ENCODE measurements at places on chromosomes 16 and 17.

DNA sequence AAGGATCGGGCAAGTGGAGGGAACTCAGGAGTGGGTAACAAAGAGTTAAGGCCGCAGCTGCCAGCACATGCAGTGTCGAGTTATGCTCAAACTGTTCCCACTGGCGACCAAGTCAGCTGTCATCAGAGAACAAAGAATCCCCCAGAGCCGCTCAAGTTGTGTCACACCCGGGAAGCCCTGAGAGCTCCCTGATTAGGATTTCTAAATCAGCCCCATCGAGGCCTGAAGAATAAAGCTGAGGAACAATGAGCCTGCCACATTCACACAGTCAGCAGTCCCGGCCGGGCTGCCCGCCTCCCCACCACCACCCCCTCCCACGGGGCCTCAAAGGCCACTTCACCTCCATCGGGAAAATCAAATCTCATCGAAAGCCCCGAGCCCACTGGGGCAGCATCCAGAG, 84.5 kb downstream of the SOX9 start:
- DNase-seq: no peak

DNA sequence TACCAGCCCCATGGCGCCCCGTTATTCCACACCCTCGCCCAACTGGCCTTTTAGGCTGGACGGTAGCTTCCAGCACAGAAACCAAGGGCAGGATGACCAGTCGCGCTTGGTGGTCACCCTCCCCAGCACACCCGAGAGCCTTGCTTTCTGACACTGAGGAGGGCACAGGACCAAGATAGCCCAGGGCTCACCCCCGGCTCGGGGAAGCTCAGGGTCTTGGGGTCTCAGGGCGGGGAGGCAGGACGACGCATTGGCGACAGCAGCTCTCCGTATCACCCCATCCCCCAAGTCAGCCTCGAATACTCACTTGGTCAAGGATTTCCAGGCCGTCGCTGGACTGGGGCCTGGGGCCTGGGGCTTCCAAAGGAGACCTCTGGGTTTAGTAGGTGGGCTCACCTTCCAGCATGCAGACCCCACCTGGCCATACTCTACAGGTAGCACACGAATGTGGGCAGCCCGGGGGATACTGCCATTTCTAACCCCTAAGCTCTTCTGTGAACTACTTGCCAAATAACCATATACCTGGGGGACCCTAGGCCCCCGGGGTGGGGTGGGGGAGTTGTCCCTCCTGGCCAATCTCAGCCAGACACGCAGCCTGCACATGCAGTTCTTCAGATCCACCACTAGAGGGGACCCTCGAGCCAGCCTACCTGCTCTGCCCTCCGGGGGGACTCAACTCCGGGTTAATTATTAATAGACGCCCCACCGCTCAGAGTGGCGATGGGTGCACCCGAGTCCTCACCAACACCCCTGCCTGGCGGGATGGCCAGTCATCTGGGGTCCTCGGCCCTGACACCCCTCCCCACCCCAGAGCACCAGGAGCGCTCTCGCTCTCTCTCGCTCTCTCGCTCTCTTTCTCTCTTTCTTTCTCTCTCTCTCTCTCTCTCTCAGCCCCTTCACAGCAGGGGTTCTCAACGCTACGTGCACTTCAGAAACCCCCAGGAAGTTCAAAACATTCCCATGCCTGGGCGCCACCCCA, 30.0 kb downstream of the TBC1D16 start:
- DNase-seq: peak; percentile 41

GRCh38 chr16:82649766-82650165, 23.0 kb downstream of the CDH13 start:
- DNase-seq: no peak

- DNase-seq: no peak
Measured at GRCh38 chr17:80443916-80444643, 29.1 kb downstream of the ENDOV start.

GRCh38 chr17:34776456-34777443, 184.5 kb downstream of the CCT6B start:
- no peak for DNase-seq

GRCh38 chr16:30605158-30605557, 5.0 kb downstream of the ZNF689 start:
- no peak for DNase-seq

GRCh38 chr17:68587026-68587425, 14.1 kb downstream of the FAM20A start:
- DNase-seq: no peak

DNA sequence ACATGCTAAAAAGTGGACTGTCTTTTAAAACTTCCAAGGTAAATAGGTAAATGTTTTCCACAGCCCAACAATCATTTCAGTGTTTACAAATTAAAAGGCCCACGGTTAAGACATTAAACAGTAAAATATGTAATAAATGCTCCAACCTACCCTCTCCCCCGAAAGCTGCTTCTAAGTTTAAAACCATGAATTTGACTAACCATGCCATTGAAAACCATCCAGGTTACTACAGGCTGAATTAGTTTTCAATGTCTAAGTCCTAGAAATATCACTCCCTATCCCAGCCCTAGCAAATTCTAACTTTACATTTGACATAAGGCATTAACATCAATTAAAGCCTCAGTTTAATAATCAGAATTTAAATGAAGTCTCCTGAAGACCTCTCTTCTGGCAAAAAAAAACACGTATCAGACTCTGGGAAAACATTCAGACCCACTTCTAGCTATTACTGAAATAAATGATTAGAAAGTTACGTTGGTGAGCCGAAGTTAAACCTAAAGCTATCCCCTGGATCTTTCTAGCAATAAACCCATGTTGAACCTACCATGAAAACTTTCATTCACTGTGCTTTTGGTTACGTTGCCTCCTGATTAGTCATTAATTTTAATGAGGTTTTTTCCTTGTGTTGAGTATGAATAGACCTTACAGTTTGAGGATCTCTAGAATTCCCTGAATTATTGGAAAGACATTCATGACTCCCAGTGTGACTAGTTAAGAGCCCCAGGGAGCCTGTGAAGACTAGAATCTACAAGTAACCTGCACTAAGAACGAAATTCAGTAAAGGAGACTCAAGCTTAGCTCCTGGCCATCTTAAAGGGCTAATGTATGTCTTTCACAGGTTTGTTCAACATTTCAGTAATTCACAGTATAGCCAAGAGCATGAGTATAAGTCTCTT, 1.7 kb upstream of the POLG2 start:
- peak; percentile 54 for DNase-seq

DNA sequence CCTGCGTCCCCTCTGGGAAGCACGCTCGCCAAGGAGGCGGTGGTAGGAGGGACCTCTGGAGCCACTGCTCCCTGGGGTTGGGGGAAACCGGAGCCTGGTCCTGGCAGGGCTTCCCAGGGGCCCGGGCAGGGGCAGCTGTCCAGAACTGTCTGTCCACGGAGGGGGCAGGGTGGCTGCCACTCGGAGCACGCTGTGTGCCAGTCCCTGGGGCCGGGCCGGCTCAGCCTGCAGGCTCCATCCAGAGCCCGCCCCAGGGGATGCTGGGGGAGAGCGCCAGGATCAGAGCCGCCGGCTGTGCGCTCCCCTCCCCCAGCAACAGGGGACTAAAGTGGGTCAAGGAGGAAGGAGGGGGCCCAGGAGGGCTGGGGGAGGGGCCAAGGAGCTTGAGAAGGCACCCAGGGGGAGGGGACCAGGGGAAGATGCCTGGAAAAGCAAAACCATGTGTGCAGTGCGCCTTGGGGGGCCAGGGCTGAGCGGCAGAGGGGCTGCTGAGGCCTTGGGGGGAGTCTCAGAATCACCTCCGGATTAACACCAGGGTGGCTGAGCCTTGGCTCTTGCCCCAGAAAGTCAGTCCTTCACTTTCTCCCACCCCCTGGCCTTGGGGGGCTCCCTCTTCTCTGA, 21.3 kb downstream of the ZNF423 start:
- no peak for DNase-seq

DNA sequence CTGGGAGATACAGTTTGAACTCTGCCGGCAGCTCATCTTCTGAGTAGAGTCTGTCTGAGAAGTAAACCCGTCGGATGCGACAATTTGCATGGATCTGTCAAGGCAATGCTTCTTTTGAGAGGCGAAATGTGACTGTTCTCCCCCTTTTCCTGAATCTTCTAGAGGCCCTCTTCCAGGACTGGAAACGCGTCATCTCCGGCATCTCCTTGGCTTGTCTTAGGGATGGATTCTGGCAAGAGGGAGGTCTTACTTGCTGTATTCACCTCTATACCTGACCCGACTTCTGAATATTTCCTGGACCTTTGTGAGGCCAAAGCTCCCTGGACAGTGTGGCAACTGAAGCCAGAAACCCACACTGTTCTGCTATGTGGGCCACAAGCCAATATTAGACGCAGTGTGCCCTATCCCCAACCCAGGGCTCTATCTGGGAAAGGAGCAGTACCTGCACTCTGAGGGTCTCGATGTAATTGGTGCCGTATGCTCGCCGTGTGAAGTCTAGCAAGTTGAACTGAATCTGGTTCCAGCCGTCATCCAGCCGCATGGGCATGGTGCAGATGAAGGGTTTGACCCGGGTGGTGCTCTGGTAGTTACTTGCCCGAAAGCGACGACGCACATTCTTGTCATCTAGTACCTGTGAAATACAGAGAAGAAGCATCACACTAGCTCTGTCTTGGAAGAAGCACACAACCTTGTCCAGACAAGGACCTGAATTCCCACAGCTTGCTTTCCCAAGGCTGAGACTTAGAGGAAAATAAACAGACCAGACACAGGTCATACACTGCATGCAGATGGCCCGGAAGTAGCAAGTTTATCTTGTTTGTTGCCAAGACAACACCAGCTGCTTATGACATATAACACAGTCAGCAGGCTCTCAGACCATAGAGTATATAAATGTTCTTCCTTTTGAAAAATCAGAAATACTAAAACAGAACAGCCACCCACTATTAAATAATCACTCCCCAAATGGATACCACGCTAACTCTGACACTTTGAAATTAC, 14.1 kb downstream of the CFAP20 start:
- no peak for DNase-seq

- no peak for DNase-seq
Measured at GRCh38 chr17:17792037-17792550, 44.7 kb downstream of the SREBF1 start.

DNA sequence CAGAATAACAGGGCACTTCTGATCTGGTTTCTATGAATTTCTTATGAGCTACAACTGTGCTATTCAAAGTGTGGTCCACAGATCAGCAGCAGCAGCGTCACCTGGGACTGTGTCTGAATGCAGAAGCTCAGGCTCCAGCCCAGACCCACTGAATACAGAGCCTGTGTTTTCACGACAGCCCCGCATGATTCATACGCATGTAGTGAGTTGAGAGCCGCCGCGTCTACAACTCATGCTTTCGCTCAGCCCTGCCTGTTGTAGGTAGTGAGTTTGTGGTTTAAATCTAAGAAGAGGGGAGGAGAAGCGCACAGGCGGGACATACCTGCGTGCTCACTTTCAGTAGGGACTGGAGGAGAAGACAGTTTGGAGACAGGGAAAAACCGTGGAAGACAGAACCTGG, 28.5 kb upstream of the ELAC2 start:
- no peak for DNase-seq

GRCh38 chr17:81414756-81415516, 19.7 kb downstream of the BAHCC1 start:
- no peak for DNase-seq

GRCh38 chr17:27339836-27340550, 46.1 kb downstream of the WSB1 start:
- DNase-seq: no peak

- no peak for DNase-seq
Measured at GRCh38 chr17:8695241-8695640, 49.4 kb downstream of the CCDC42 start.

DNA sequence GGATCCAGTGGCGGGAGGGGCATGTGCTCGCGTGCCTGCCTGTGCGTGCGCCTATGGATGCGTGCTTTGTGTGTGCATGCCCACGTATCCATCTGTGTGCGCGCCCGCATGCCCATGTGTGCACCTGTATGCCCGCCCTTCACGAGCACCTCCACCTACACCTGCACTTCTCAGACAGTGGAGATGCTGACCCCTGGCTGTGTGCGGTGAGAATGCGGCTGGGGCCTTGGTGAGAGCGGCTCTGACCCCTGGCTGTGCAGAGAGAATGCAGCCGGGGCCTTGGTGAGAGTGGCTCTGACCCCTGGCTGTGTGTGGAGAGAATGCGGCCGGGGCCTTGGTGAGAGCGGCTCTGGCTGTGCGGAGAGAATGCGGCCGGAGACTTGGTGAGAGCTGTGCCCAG, 33.9 kb downstream of the AXIN1 start:
- DNase-seq: no peak

- no peak for DNase-seq
Measured at GRCh38 chr17:19791918-19792550, 43.9 kb upstream of the ALDH3A1 start.

- peak; percentile 21 for DNase-seq
Measured at GRCh38 chr17:34892461-34893249, 68.6 kb downstream of the CCT6B start.

DNA sequence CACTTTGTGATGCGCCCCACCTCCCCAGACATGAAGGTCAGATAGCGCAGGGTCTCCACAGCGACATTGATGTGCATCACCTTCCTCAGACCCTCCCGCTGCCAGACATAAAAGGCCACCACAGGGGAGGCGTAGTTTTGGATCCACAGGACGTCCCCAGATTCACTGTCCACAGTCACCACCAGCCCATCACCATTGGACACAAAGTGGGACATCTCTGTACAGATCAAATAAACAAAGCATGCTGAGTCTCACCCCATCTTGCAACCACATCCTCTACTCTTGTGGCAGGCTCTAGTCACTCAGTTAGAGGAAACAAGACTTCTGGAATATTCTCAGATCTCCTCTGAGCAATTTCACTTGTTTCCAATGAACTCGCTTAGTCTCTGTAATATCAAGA, 46.3 kb upstream of the ICAM2 start:
- DNase-seq: no peak

DNA sequence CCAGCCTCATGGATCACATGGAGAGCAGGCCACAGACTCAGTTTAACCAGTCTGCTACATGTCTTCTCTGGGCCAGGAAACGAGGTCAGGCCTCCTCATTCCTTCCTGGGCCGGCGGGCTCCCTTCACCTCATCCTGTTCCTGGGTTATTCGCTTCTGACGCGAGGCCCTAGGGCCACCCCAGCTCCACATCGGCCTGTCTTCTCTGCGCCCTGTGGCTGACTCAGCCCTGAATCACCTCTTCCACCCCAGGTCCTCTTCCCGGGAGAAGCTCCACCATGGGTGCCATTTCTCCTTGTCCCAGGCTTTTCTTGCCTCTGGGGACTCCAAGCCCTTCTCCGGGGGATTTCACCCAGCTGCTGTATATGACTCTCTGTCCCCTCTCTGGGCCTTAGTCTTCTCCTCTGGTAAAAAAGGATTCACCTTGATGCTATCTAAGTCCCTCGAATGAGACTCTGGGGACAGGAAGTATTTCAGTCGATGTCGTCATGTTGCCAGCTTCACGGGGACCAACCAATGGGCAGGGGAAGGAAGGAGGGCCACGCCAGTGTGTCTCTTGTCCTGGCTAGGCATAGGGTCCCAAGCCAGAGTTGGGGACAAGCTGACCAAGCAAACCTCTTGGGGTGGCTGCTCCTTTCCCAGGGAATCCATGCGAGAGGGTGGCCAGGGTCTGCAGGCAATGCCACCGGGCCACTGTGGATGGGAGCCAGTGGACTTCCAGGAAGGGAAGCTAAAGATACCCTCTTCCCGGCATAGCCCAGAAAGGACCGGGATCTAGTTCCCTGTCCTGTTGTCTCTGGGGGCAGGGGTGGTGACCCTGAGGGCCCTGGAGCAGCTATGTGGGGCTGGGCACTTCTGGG, 58.7 kb downstream of the SOCS3 start:
- DNase-seq: peak; percentile 87

- DNase-seq: peak; percentile 80
Measured at GRCh38 chr17:40952661-40953060, 14.1 kb downstream of the KRT39 start.

Measured in EL (cell line).